Foreskin keratinocyte (primary cell): ENCODE measurements at places on chromosomes 11 and 22. TPM values are rescaled to one million over a fixed set of nuclear protein-coding genes. Genes with fewer than 3 reads are reported as not detected.

Gene SMC1B
- 0.03 and 0.04 TPM in 2 replicates for total RNA-seq

Gene MAPK8IP1
- 0.78 and 1.0 TPM in 2 replicates for total RNA-seq

Gene CCDC87
- total RNA-seq: 0.32 and 0.34 TPM in 2 replicates

Gene DSCAML1
- total RNA-seq: not detected in 2 replicates

Gene TEX12
- total RNA-seq: not detected in 2 replicates

Gene RTN4RL2
- total RNA-seq: 0.10 and 0.11 TPM in 2 replicates

Gene MCAT
- 15.9 and 16.7 TPM in 2 replicates for total RNA-seq

Gene RAG2
- not detected in 2 replicates for total RNA-seq

Gene BDNF
- total RNA-seq: 0.04 TPM in 1 of 2 replicates, not detected in the other

Gene ARHGAP8
- total RNA-seq: 15.8 and 16.5 TPM in 2 replicates

Gene TMEM45B
- 0.28 and 0.44 TPM in 2 replicates for total RNA-seq

Gene C11orf86
- total RNA-seq: not detected in 2 replicates

Gene C11orf21
- total RNA-seq: not detected in 2 replicates

Gene CASP4
- total RNA-seq: 76.0 and 96.1 TPM in 2 replicates

Gene SDHAF2
- total RNA-seq: 30.2 and 30.6 TPM in 2 replicates

Gene MYRF
- 0.10 and 0.18 TPM in 2 replicates for total RNA-seq

Gene TRIM49
- total RNA-seq: not detected in 2 replicates

Gene GPR83
- not detected in 2 replicates for total RNA-seq

Gene FGF3
- not detected in 2 replicates for total RNA-seq

Gene OR8D1
- total RNA-seq: not detected in 2 replicates

Gene OR4D10
- total RNA-seq: not detected in 2 replicates

Gene GLB1L3
- total RNA-seq: 0.92 and 2.2 TPM in 2 replicates

Gene NCF4
- total RNA-seq: not detected in 2 replicates

Gene CD3D
- total RNA-seq: not detected in 2 replicates

Gene LMNTD2
- 0.92 and 0.95 TPM in 2 replicates for total RNA-seq

Gene DYNC2H1
- 16.8 and 17.6 TPM in 2 replicates for total RNA-seq

Gene FAM111B
- 24.6 and 24.8 TPM in 2 replicates for total RNA-seq
